Tongue (tissue), 3 donors: ENCODE measurements at places on chromosomes 3 and 15. TPM values are rescaled to one million over a fixed set of nuclear protein-coding genes. Genes with fewer than 3 reads are reported as not detected.

LRRIQ4 gene
- not detected for total RNA-seq

HGD gene
- total RNA-seq, result 2.5 TPM

DAZL gene
- not detected for total RNA-seq

GOLGA6L4 gene
- 2.6 TPM for total RNA-seq

SATB1 gene
- 50.3 TPM for total RNA-seq

MOBP gene
- not detected for total RNA-seq

WDR93 gene
- not detected for total RNA-seq

- DNase-seq, result no peak
Observed at GRCh38 chr3:64417816-64418215, 192.6 kb upstream of the PRICKLE2 start.

GRCh38 chr15:77042955-77043920 is 27.7 kb downstream of the TSPAN3 start:
- no peak for DNase-seq

DNA sequence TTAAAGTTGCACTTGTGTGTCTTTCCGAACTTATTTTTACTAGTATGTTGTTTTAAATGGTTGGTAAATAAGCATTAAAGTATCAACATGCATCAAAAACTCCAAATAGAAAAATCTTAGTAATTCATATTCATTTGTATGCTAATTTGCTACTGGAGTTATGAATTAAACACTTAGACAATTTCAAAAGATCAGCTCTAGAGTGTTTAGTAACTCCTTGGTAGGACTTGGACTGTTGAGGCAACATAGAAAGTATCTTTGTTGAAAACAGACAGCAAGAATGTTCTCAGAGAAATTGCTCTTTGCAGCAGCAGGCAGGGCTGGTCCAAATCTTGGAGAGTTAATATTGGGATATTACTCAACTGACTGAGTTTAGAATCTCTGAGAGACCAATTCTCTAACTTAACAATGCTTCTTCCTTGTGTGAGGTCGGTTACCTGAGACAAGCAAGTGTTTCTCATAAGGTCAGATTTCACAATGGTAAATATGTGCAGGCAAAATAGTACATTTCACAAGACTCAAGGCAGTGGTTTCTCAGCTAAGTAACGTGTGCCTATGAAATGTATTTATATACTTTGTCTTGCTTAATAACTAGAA is 147.8 kb upstream of the IL12A start:
- no peak for DNase-seq

DNA sequence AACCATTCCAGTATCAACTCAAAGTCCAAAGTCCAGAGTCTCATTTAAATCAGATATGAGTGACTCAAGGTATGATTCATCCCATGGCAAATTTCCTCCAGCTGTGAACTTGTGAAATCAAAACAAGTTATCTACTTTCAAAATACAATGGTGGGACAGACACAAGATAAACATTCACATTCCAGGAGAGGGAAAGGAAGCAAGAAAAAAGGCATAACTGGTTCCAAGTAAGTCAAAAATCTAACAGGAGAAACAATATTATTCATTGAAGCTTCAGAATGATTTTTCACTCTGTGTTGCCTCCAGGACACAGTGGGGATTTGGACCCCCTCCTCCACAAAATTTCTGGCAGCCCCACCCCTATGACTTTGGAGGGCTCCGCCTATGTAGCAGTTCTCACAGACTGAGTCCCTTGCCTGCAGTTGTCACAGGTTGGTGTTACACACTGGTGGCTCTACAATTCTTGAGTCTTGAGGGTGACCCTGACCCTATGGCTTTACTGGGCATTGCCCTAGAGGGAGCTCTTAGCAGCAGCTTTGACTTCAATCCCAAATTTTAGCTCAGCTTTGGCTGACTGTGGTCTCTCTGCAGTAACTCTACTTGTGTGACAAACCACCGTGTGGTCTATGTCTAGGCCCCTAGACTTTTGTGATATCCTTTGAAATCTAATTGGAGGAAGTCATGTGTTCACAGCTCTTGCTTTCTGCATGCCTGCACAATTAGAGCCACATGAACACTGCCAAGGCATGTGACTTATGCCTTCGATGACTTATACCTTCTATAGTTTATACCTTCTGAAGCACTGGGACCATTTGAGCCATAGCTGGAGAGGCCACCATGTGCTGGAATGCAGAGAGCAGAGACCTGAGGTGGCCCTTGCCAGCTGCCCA is 644.2 kb downstream of the GRM7 start:
- DNase-seq, result no peak

- DNase-seq, result no peak
Observed at GRCh38 chr3:16437640-16438039, 75.9 kb downstream of the RFTN1 start.

GRCh38 chr3:15303728-15304127 is 28.7 kb downstream of the SH3BP5 start:
- DNase-seq, result no peak

- DNase-seq, result no peak
Observed at GRCh38 chr15:64981812-64982431, 7.8 kb downstream of the SPG21 start.

- no peak for DNase-seq
Observed at GRCh38 chr3:72520690-72521308, 327.4 kb downstream of the SHQ1 start.
